CD14-positive monocyte (primary cell): ENCODE measurements at places on chromosomes 5 and 9.

GRCh38 chr5:82593481-82593880 is 315.3 kb upstream of the RPS23 start:
- no peak for DNase-seq

- no peak for DNase-seq
Measured at GRCh38 chr9:6049798-6050197, 34.4 kb upstream of the RANBP6 start.

DNA sequence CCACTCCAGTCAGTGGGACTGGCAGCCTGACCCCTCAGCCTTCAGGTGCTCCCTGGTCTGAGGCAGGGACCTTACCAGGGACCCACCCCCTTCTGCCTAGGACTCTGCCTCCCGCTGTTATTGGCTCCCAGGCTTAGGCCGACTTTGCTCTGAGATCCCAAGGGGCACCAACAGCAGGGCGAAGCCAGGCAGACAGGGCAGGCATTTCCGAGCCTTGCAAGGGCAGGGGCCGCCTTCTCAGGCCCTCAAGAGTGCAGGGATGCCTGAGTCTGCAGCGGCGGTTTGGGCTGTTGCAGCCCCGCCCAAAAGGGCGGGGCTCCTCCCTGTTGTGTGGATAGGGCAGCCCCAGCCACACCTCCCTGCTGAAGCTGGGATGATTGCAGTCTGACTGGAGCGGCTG is 644.6 kb downstream of the PRR16 start:
- no peak for DNase-seq

GRCh38 chr9:88321764-88322163 is 66.5 kb upstream of the SPIN1 start:
- no peak for DNase-seq

GRCh38 chr5:142317753-142318152 is 7.1 kb downstream of the SPRY4 start:
- DNase-seq: no peak

GRCh38 chr9:68683433-68683832 is 21.6 kb upstream of the PIP5K1B start:
- DNase-seq: no peak

DNA sequence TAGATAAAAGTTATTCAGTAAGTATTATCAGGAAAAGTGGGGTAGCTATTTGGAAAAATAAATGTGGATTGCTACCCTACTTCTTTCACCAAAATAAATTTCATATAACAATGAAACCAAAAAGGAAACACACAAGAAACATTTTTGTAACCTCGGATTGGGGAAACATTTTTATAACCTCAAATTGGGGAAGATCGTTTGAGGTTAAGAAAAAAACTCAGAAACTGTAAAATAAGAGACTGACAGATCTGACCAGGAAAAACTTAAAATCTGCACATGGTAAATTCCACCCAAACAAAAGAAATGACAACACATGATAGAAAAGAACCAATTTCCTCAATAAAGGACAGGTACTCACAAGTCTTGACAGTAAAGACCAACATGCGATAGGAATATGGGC is 13.5 kb downstream of the EFCAB9 start:
- no peak for DNase-seq

DNA sequence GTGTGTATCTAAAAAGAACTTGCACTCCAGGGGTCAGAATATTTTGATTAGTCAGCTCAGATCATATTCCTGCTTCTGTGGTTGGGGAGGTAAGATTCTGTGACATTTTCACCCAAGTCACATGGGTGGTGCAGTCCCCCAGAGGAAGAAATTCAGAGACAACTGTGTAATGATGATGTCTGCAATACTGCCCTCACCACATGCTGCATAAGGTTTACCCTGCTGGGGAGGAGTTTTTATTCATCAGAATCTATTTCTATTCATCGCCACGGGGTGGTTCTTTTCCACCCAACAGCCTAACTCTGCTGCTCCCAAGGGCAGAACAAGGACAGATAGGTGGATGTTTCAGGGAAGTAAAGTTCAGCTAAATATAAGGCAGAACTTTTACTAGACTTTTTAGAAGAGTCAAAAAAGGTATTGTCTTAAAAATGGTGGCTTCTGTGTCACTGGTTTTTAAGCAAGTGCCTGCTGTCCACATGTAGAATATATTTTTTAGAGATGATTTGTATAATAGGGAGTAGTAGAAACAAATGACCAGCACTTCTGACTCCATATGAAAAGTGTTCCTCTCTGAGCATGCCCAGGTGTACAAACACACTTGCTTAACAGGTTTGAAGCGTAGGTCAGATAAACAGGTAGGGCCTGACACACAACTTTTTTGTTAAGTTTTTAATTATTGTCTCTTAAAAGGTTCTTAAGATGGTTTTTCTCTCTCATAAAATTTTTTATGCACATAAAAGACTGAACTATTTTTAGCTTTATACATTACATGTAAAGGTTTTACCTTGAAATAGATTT is 352.7 kb downstream of the LRRC70 start:
- no peak for DNase-seq

DNA sequence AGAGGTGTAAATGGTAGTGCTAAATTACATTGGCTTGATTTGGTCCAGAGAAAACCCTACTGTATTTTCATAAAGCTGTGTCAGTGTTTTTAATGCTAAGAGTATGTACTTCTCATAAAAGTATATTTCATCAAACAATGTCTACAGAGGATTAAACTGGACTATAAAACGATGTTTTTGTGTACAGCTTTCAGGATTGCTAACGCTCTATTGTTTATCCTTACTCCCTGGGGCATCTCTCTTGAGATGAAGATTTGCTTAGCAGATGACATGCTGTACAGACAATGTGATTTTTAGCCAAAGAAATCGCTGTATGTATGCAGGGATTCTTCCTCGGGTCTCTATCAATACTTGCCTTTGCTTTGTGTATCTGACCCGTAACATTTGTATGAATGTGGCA is 216.0 kb downstream of the FBXL7 start:
- no peak for DNase-seq

DNA sequence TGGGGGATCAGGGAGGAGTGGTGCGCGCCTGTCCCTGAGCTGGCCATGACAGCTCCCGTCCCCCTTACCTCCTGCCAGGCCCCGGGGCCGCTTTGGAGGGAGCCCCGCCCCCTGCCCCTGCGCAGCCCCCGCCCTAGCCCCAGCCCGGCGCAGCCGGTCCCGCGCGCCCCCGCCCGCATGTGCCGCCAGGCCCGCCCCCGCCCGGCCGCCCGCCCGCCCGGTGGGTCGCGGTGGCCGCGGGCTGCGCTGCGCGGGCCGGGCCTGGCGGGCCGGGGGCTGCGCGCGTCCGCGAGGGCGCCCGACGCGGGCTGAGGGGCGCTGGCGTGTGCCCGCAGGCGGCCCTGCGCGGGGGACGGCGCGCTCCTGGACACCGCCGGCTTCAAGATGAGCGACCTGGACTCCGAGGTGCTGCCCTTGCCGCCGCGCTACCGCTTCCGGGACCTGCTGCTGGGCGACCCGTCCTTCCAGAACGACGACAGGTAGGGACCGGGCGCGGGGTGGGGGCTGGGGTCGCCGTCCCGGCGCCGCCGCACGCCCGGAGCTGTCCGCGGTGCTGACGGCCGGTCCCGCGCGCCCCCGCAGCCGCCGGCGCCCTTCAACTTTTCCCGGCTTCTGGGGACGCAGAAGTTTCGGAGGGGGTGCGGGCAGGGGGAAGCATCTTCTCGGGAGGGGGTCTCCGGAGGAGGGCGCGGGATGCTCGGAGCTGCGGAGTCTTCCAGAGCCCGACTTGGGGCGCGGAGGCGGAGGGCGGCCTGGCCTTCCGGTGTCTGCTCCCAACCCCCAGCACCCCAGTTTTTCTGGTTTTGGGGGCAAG is 12.5 kb downstream of the KCNT1 start:
- DNase-seq: no peak

DNA sequence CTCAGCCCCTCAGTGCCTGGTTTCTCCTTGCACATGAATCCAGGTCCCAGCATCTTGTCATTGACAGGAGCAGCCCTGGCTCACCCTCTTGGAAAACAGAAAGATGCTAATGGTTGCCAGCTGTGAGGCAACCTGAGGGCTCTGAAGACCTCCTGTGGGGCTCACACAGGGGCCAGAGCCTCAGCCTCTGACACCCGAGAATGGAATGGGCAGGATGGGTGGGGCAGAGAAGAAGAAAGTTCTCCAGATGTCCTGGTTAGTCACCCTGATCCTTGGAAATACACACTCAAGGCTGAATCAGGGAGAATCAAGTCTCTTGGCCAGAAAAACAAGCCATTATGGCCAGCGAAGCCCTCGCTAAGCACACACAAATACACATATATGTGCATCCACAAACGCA is 32.3 kb upstream of the SPATA31E1 start:
- no peak for DNase-seq

- no peak for DNase-seq
Measured at GRCh38 chr9:78406146-78406545, 109.2 kb downstream of the PSAT1 start.

DNA sequence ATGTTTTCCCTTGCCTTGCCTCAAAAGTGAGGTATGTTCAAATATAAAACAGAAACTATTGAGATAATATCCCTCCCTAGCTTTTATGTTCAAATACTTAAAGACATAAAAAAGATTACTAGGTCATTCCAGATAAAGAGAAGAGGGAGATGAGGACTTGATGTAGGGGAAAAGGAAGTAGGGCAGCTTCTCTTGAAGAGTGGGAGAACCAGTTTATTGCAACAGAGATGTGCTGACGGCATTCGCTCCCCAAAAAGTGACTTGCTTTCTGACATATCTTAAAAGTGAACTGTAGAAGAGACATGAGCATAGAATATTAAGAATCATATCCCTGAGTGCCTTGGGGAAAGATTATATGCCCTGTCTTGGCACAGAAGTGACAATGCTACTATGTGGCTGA is 330.2 kb upstream of the NREP start:
- DNase-seq: no peak

DNA sequence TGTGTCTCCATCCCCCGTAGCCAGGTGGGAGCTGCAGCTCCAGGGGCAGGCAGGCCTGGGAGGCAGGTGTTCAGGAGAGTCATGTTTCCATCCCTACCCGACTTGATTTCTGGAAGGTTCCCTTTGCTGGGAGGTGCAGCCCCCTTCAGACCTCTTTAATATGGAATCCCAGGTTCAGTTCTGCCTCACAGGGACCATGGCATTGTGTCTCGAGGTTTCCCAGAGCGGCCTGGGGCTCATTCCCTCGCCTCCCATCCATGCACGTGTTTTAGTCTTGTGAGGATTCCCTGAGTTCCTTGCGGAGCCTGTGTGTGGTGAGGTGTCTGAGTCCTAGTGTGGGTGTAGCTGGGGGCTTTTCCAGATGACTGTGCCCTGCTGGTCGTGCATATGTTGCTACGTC is 16.5 kb upstream of the AHRR start:
- DNase-seq: no peak

DNA sequence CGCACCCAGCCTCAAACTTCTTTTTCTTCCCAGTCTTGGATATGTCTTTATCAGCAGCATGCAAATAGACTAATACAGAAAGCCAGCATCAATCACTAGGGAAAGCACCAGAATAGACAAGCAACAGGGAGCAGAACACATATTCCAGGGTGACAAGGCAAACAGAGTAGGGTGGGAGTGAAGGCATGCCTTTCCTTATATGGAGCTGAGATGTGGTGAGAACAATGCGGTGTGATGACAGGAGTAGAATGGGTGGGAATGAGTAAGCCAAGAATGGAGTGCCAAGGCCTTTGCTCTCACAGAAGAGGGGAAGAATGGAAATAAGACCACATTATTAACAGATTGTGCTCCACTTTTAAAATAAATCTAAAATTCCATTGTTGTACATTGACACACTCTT is 115.6 kb downstream of the CETN3 start:
- no peak for DNase-seq

- DNase-seq: no peak
Measured at GRCh38 chr9:4147476-4148230, 152.2 kb downstream of the GLIS3 start.

- DNase-seq: no peak
Measured at GRCh38 chr5:175321927-175322532, 122.0 kb downstream of the DRD1 start.

- DNase-seq: peak; percentile 65
Measured at GRCh38 chr9:87711857-87712800, 13.8 kb upstream of the CTSL start.

- no peak for DNase-seq
Measured at GRCh38 chr9:126461029-126461428, 134.4 kb downstream of the MVB12B start.

DNA sequence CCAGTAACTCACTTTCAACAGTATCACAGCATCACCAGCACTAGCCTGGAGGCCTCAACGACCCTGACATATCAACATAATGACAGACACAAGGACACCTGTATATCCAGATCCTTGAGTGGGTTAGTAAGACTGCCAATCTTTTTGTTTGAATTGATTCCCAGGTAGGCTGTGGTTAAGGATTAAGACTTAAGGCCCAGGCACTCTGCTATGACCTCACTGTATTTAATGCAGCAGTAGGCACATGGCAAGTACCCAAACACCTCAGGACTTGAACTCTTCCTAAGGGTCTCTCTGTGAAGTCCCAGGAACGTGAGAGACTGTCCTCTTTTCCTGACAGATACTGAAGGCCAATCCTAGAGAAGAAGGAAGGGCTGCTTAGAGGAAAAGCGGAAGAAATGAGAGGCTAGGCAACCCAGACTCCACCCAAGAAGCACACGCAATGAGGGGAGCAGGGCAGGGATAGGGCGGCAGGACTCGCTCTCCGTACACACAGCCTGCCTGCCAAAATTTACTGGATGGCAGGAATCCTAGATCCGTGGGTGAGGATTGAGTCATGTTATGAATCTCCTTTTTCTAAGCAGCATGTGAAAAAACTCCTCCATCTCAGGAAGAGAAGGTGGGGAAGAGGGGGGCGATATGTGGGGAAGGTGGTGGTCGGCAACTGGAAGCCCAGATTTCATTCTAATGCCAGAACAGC is 93.4 kb downstream of the SIL1 start:
- DNase-seq: no peak

GRCh38 chr5:173618927-173619519 is 2.6 kb upstream of the BOD1 start:
- DNase-seq: peak; percentile 74

- DNase-seq: no peak
Measured at GRCh38 chr5:113087976-113088514, 111.4 kb downstream of the DCP2 start.

DNA sequence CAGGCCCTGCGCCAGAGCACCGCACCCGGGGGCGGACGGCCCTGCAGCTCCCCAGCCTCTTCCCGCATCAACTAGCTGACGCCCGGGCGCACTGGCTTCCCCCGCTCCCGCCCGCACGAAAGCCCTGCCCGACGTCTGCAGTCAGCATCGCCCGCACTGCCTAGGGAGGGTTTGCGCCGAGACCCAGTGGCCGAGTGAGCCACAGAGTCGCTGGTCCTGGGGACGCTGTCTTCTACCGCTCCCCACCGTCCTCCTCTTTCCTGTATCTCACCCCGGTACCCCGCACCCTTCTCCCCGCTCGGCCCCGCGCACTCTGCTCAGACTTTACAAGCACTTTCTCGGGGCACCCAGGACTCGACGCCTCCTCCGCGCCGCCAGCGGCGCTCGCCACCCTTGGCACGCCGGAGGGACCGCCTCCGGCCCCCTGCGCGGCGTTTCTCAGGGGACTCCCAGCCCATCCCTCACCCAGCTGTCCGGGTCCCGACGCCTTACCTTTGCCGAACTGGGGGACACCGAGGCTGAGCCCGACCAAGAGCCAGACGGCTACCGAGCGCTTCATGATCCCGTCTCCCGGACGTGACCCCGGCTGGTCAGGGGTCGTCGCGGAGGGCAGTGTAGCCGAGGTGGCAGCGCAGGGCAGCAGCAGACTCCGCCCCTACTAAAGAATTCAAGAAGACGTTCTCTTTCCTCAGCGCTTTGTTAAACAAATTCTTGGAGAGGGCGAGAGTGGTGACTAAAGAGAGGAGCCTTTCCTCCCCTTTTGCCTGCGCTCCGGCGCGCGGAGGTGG is 670 bp downstream of the EDIL3 start:
- DNase-seq: no peak
